ENCODE measurements at places on chromosomes 6 and 20.

GRCh38 chr6:158596861-158597260, 37.0 kb downstream of the TMEM181 start:
- DNase-seq = no peak

DNA sequence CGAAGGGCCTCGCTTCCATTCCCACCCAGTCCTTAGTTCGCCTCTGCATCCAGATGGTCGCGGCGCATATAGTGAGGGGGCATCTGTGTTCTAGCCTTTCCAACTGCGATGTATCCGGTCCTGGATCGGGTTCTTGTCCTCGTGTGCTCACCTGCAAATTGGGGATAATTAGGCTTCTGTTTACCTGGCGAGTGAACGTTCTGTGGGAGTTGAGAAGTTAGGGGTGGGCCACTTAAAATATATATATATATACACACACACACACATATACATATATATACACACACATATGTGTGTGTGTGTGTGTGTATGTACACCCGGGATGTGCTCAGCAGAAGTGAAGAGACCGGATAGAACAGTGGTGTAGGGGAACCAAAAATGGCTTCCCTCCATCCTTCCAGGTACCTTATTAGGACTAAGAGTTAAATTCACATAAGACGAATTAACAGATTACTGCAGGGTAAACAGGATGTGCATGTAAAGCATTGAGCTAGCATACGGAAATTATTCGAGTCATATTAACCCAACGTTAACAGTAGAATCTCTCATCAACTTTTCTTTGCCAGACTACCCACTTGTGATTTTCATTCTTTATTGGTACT, 537 bp downstream of the CSTF1 start:
- DNase-seq = no peak

DNA sequence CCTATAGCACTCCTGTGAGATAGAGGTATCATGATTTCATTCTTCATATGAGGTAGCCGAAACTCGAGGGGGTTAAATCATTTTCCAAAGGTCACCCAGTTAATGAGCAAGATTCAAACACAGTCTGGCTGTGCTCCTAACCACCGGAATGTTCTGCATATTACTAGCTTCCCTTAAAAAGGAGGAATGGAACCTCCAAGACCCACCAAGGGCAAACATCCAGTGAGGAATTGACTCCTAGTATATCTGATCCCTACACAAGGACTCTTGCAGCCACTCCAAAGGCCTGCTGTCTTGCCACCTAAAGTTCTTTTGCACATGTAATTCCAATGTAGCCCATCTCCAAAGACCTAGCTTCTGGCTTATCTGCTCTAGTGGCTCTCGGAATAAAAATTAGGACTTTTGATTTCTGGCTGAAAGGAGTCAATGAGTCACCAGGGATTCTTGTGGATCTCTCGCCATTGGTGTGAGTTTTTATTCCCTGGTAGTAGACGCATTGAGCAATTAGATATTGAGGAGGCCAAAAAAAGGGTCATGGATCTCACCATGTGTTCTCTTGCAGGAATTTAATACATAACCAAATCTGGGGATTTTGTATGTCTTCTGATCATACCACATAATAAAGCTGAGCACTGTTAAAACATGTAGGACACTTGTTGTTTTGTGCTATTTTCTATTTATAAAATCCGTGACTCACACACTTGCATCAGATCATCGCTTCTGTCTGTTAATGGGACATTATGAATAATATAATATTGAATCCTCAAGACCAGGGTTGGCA, 9.1 kb downstream of the BCAS1 start:
- DNase-seq = no peak

DNA sequence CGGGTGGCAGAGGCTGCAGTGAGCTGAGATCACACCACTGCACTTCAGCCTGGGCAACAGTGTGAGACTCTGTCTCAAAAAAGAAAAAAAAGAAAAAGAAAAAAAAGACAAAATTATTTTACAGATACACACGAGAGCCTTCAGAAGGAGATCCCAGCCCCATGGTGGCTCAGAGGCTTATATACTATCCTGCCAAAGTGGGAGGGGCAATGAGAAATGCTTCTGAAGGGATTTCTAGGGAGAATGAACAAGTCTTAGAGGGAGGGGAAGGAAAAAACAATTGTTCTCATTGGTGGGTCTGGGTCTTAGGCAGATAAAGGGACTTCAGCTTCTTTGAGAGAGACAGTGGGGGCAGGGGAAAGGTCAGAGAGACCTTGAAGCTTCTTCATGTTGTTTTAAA, 76.8 kb downstream of the BANF2 start:
- no peak for DNase-seq

- no peak for DNase-seq
Measured at GRCh38 chr6:157236040-157236725, 87.1 kb downstream of the TMEM242 start.

GRCh38 chr6:38269461-38270172, 370.1 kb downstream of the BTBD9 start:
- no peak for DNase-seq

GRCh38 chr6:130796313-130796905, 30.8 kb upstream of the SMLR1 start:
- no peak for DNase-seq

DNA sequence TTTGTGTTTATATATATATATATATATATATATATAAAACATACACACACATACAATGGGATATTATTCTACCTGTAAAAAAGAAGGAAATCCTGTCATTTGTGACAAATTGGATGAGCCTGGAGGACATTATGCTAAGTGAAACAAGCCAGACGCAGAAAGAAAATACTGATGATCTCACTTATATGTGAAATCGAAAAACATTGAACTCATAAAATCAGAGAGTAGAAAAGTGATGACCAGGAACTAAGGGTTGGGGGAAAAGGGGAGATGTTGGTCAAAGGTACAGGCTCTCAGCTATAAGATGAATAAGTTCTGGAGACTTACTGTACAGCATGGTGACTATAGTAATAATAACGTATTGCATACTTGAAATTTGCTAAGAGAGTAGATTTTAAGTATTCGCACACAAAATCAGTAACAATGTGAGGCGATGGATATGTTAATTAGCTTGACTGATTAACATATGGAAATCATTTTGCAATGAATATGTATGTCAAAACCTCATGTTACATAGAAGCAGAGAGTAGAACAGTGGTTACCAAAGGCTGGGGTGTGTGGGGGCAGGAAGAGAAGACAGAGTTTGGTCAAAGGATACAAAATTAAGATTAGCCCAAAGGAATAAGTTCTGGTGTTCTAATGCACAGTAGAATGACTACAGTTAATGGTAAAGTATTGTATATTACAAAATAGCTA, 92.3 kb upstream of the PHACTR1 start:
- DNase-seq = no peak

GRCh38 chr20:63361519-63362435, 628 bp upstream of the CHRNA4 start:
- no peak for DNase-seq

GRCh38 chr6:38153798-38154345, 334.3 kb downstream of the ZFAND3 start:
- peak; percentile 17 for DNase-seq

Data from left forelimb (tissue), 1 donor.